Activated T-helper 1 cell treated with Interleukin-2 at 50 U/mL for 16 hours (primary cell): ENCODE measurements at places on chromosomes 11 and 22.

- no peak for DNase-seq
These were observed 622.3 kb upstream of the CHORDC1 start for GRCh38 chr11:90845126-90845525.

- no peak for DNase-seq
These were observed 303.6 kb downstream of the KIRREL3 start for GRCh38 chr11:126696982-126697381.

GRCh38 chr11:1262172-1263006, 39.5 kb downstream of the MUC5B start:
- DNase-seq, result peak; percentile 72

GRCh38 chr11:68934321-68934645, 30.6 kb downstream of the IGHMBP2 start:
- DNase-seq, result no peak

GRCh38 chr11:87156970-87157369, 119.2 kb downstream of the TMEM135 start:
- DNase-seq, result no peak

GRCh38 chr11:125351033-125351867, 144.8 kb downstream of the FEZ1 start:
- DNase-seq, result no peak

GRCh38 chr11:66864172-66864901, 7.5 kb downstream of the LRFN4 start:
- DNase-seq, result no peak

GRCh38 chr11:30406978-30407762, 84.3 kb downstream of the ARL14EP start:
- DNase-seq, result no peak

- DNase-seq, result no peak
These were observed 17.1 kb upstream of the NXPE4 start for GRCh38 chr11:114612686-114613085.
